C1 segment of cervical spinal cord (tissue), 14 donors: ENCODE measurements at places on chromosomes 7 and 10.

- DNase-seq = peak; percentile 23
Measured at GRCh38 chr7:124085179-124085578, 52.3 kb upstream of the TMEM229A start.

GRCh38 chr7:124072603-124073309 lies 39.9 kb upstream of the TMEM229A start:
- no peak for DNase-seq

DNA sequence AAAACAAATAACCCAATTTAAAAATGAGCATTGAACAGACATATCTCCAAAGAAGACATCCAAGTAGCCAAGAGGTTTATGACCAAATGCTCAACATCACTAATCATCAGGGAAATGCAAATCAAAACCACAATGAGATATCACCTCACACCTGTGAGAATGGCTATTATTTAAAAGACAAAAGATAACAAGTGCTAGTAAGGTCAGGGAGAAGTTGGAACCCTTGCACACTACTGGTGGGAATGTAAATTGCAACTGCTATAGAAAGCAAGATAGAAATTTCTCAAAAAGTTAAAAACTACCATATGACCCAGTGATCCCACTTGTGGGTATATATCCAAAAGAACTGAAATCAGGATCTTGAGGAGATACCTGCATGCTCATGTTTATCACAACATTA lies 49.5 kb downstream of the SGMS1 start:
- DNase-seq = no peak

- no peak for DNase-seq
Measured at GRCh38 chr7:20260223-20260622, 43.0 kb upstream of the MACC1 start.

- DNase-seq = no peak
Measured at GRCh38 chr10:70355051-70356021, 27.1 kb downstream of the LRRC20 start.

DNA sequence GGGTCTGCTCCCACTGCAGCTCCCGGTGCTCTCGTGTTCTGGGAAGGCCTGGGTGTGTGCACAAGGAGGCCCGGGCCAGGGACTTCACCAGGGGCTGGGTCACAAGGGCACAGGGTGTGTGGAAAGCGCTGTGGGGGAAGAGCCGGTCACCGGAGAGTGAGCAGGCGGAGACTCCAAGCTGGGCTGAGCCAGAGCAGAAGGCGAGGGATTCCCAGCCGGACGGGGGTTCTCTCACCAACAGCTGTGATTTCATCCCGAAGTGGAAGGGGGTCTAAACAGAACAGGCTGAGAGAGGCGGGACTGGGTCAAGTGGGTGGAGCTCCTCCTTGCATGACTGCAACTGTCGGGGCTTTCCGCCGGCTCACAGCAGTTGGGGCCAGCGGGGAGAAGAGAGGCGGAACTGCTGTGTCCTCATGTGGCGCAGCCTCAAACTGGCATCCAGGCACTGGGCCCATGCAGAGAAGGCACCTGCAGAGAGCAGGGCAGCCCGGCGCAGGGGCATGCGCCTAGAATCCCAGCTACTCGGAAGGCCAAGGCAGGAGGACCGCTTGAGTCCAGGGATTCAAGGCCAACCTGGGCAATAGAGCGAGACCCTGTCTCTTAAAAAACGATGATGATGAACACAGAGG lies 7.6 kb upstream of the ORAI2 start:
- DNase-seq = peak; percentile 14

DNA sequence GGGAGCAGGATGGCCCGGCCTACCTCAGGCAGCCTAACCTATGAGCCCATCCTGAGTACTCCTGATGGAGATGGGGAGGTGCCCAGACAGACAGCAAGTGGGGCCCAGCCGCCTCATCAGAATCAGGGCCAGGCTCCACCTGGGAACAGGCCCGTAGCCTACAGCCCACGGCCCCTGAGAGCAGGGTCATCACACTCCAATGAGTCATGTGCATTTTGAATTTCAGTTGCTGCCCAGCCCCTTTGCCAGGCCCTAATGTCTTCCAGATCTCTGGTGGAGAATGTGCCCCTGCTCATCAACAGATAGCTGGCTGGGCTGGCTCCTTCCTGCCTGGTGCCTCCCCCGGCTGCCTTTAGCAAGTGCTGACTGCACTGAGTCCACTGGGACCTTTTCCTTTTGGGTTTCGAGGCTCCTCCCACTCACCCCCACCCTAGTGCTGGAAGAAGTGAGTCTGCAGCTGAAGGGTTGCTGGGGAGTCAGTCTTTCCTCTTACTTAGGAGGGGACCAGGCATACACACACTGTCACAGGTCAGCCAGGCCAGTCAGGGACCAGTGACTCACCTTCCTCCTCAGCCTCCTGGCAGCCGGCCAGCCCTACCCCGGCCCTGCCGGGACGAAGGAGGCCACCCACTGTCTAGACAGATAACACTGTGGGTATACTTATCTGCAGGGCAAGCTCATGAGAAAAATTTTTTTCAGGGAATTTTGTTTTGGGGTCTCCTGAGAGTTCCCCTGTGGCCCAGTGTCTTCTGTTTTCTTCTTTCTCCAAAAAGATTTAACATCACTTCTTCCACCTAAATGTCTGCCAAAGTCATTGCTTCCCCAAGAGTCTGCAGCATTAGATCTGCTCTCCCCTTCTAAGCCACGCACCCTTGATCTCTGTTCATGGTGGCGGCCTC lies 9.1 kb upstream of the ASIC3 start:
- DNase-seq = no peak

- no peak for DNase-seq
Measured at GRCh38 chr7:31783221-31783620, 96.2 kb downstream of the PPP1R17 start.

- no peak for DNase-seq
Measured at GRCh38 chr10:101495324-101495925, 92.6 kb downstream of the POLL start.

DNA sequence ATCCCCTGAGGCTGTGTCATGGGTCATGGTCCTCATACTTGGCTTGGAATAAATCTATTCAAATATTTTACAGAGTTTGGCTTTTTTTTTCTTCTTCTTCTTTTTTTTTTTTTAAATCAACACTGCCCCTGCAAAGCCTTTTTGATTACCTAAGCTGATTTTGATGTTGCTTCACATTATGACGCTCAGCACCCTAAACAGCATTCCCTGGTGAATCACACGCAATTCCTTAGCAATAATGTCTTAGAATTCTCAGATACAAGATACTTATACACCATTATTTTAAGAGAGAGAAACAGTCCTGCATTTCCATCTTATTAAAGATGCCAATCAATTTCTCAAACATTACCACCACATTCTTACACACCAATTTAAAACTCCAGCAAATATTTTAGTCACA lies 323.7 kb upstream of the IGFBP3 start:
- no peak for DNase-seq

DNA sequence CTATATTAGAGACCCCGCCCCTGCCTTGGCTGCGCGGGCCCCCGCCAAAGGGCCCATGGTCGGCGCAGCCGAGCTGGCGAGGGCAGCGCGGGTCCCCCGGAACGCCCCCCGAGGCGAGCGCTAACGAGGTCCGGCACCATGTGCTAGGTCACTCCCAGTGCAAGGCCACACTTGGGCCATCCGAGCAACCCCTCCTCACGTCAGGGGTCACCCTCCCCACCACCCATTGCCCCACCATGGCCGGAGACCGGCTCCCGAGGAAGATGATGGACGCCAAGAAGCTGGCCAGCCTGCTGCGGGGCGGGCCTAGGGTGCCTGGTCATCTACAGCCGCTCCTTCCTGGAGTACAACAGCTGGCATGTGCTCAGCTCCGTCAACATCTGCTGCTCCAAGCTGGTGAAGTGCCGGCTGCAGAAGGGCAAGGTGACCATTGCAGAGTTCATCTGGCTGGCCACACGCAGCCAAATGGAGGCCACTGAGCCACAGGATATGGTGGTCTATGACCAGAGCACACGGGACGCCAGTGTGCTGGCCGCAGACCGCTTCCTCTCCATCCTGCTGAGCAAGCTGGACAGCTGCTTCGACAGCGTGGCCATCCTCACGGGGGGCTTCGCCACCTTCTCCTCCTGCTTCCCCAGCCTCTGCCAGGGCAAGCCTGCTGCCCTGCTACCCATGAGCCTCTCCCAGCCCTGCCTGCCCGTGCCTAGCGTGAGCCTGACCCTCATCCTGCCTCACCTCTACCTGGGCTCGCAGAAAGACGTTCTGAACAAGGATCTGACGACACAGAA lies 12.4 kb upstream of the SEC24C start:
- DNase-seq = no peak

GRCh38 chr7:876972-877311 lies 588 bp downstream of the GET4 start:
- peak; percentile 70 for DNase-seq

- DNase-seq = peak; percentile 5
Measured at GRCh38 chr7:157278791-157279724, 57.7 kb upstream of the DNAJB6 start.

- DNase-seq = no peak
Measured at GRCh38 chr7:50411332-50411731, 38.8 kb downstream of the FIGNL1 start.

DNA sequence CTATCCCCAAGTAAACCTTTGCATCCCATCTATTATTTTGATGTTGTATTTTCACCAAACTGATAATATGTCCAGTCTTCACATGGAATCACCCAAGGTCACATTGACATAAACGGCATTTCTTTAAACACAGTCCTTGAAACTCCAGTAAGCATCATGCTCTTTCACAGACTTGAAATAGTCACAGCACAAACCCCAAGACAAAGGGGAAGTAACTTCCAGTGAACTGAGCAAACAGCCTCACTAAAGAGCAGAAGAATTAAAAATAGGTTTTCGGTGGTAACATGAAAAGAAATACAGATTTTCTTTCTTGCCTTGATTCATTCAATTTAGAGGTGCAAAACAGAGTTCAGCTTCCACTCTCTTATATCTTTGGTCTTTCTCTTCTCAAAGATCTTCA lies 253.7 kb downstream of the SFMBT2 start:
- DNase-seq = no peak

DNA sequence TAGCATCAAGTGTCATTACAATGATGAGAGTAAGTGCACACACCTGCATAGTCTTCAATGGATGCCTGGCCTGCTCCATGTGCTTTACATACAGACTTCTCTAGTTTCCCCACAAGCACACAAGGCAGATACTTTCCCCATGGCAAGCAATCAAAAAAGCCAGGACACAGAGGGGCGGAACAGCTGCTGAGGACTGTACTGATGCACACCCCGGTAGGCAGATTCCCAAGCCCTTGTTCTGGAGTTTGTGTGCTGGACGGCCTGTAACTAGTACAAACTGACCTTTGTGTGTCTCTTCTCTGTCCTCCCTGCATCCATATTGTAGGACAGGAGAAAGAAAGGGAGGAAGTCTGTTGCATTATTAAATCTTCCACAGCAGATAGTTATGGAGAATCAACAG lies 25.8 kb downstream of the UBE2D4 start:
- DNase-seq = no peak

- no peak for DNase-seq
Measured at GRCh38 chr7:5217396-5217795, 27.4 kb downstream of the WIPI2 start.

DNA sequence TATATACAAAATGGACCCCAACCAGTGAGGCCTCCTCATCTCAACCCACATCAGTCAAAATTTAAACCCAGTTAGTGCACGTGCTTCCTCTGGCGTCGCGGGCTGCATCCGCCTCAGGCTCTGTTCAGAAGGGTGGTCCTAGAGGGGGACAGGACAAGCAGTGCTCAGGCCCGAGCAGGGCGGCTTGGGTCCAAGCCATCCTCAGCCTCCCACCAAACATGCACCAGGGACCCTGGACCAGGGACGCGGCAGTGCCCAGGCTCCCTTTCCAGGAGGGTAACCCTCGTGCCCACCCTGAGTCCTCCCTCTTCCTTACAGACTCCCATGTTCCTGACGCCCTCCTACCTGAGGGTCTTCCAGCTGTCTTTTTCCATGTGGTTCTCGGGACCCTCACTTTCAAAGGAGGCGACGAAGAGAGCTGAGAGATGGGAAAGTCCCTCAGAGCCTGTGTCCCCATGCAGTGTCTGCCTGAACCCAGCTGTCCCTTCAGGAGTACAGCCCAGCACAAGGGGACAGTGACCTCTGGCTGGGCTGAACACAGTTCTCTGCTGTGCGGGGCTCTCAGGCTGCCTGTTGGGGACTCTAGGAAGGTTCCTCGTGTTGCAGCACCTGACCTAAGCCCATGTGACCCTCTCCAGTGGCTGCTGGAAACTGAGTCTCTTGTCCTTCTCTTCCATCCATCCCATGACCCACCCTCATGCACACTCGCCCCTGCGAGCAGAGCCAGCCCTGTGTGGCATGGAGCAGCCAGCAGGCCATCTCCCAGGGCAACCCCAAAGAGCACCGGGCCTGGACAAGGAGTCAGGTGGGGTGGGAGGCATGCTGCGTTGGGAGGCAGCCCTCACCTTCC lies 58.1 kb downstream of the CSGALNACT2 start:
- no peak for DNase-seq

GRCh38 chr10:131187926-131188325 lies 123.6 kb downstream of the TCERG1L start:
- peak; percentile 63 for DNase-seq

DNA sequence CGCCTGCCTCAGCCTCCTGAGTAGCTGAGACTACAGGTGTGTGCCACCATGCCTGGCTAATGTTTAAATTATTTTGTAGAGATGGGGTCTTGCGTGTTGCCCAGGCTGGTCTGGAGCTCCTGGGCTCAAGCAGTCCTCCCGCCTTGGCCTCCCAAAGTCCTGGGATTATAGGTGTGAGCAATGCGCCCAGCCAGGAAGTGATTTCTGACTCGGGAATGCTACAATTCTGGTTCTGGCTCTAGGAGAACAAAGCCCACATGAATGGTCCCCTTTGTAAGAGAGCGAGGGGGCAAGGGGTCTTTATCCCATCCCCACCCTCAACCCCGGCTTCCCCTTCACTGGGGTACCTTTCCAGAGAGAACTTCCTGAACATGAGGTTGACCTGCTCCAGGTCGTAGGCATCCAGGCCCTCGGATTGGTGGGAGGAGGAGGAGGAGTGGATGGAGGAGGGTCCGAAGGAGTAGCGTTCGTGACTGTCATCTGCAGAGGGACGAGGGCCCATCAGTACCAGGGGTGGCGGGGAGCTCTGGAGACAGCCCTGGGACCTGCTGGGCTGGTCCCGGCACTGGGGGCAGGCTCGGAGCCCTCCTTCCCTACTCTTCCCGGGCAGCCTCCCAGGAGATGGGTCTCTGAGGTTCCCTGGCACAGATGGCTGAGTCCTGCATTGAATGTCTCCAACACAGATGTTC lies 79.9 kb upstream of the GNA12 start:
- no peak for DNase-seq

DNA sequence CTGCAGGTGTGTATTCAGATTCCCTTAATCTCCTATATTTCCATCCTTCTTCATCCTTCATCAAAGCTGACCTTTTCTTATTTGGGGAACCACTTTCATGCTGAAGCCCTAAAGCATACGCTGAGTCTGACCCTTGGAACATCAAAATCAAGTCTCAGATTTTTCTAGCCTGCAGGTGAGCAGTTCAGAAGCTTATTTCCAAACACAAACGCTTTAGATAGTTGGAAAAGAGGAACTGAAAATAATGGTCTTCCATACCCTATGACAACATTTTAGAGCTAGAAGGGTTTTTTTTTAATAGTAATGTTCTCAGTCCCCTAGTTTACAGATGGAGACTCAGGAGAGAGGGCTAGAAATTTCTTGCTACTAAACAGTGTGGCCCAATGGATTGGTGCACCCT lies 1.6 kb upstream of the AGK start:
- no peak for DNase-seq

GRCh38 chr7:69596723-69597277 lies 1.5 kb upstream of the AUTS2 start:
- DNase-seq = no peak

- no peak for DNase-seq
Measured at GRCh38 chr10:77513781-77514331, 123.8 kb downstream of the KCNMA1 start.
